T-cell (primary cell): ENCODE measurements at places on chromosomes 13 and 19.

GRCh38 chr19:55640577-55641425, at the start of gene ZNF580:
ZNF580 (plus strand) TSS chr19:55641002; CDS start chr19:55642509, 1,507 bp downstream.
- no peak for DNase-seq

GRCh38 chr13:48404952-48405351, 8.0 kb downstream of the LPAR6 start:
- no peak for DNase-seq

- DNase-seq: no peak
Observed at GRCh38 chr13:76826527-76826926, 59.7 kb downstream of the KCTD12 start.

DNA sequence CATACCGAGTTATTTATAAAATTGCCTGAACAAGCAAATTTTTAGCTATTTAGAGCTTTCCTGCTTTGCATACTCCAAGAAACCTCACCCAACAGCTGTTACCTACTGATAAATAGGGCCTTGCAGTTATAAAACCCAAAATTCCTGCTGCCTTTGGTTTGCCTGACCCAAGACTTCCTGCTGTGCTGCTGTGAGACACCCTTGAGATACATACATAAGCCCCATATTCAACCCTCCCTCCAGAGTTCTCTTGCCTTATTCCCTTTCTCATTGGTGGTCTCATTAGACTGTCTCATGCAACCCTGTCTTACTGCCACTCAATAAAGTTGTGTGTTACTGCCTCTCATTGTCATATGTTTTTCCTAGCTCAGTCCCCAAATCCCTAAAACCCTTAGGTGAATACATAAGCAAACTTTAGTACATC, 677.6 kb downstream of the UQCRFS1 start:
- DNase-seq: no peak

GRCh38 chr19:4503132-4503824, 15.0 kb downstream of the PLIN4 start:
- no peak for DNase-seq

GRCh38 chr13:40515702-40516101, 150.7 kb downstream of the FOXO1 start:
- DNase-seq: no peak

DNA sequence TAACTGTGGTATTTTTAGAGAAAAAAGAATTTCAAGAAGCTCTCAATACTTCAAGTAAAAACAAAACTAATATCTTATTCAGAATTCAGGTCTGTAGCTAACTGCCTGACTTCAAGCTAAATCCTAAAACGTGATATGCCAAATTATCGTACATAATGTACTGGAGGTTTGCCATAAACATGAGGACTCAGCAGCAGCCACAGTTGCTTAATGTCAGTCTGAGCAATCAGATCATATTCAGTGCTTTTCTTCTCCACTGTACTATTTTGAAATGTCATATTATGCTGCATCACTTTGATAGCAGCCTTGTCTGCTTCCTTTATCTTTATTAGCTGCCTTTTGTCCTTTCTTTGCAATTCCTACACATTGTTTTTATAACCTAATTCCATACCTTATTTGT, 265.1 kb upstream of the EDNRB start:
- DNase-seq: no peak

GRCh38 chr19:2992958-2993357, 15.6 kb downstream of the TLE6 start:
- DNase-seq: no peak

- no peak for DNase-seq
Observed at GRCh38 chr19:27868007-27868406, 1344.9 kb downstream of the UQCRFS1 start.
